ENCODE measurements at places on chromosomes 12 and 14. TPM values are rescaled to one million over a fixed set of nuclear protein-coding genes. Genes with fewer than 3 reads are reported as not detected.

DNA sequence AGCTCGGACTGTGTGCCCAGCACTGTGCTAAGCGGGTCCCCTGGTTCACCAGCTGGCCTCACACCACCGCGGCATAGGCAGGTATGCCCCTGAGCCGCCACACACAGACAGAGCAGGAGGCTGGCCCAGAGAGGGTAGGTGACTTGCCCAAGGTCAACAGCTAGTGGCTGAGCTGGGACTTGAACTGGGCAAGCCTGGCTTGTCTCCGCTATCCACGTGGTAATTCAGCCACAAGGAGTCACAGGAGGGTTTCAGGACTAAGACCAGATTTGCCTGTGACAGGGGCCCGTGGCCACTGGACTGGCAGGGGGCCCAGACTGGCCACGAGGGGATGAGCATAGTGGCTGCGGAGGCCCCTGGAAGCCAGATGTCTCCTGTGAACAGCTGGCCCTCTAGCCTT, 47.7 kb downstream of the NCOR2 start:
- H3K27ac ChIP-seq = peak overlapping the region; percentile 98
- peaks cover 14% of the 10 kb centered on the region for H3K36me3 ChIP-seq
- H3K4me1 ChIP-seq = peaks cover 98% of the 10 kb centered on the region
- no peak overlapping the region for H3K4me3 ChIP-seq
- H3K27me3 ChIP-seq = no peaks in the 10 kb centered on the region
- no peak for DNase-seq

DNA sequence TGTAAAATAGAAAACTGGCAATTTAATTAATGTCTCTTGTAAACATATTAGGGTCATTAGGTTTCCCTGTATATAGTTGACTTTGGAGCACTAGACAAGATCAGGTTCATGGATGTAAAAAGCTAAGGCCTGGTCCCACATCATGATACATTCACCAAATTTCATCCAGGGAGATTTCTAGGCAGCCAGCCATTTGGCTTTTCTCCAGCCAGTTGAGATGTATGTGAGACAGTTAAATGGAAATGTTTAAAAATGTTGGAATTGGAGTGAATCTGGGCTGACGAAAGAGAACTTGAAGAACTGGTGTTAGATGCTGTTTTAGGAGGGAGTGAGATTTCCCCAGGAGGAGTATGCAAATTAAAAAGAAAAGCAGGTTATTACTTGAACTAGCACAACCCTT, 41.8 kb upstream of the CLEC14A start:
- no peaks in the 10 kb centered on the region for H3K4me1 ChIP-seq
- no peaks in the 10 kb centered on the region for H3K27me3 ChIP-seq
- no peaks in the 10 kb centered on the region for H3K36me3 ChIP-seq
- DNase-seq = no peak
- H3K4me3 ChIP-seq = no peak overlapping the region

DNA sequence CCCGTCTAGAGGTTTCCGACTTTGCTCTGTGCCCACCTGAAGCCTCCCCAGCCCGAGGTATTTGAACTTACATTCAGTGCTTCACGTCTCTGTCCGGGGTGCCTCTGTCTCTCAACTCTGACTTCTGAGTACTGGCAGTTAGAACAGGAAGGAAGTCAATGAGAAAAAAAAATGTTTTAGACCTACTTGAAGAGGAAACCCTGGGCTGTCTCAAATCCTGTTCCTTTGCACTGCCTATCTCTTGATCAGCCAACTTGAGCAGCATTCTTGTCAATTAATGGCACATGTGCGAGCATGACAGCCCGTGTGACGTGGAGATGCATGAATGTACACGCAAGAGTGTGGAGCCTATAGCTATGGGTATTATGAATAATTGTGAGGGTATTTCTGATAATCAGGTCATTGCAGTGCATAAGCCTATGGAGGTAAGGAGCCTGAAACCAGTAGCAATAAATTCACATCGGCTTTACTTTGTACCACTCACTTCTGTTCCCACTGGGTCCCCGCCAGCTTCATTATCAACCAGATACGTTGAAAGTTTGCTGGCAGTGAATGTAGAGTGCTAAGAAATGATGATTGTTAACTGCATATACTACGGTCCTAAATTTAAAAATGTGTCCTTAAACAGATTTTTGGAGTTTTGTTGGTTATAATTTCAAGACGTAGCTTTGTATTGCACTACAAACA, at the start of gene ARHGDIB:
Gene ARHGDIB (minus strand): TSS at position 136 of the 687 bp plus-strand sequence. CDS start 10,889 bp downstream, outside the sequence.
- peaks cover 40% of the 10 kb centered on the region for H3K4me1 ChIP-seq
- DNase-seq = no peak
- peak within 1 kb of the TSS; percentile 42 for H3K4me3 ChIP-seq
- H3K27me3 ChIP-seq = no peaks in the 10 kb centered on the region
- peak within 1 kb of the TSS; percentile 71 for H3K27ac ChIP-seq

DNA sequence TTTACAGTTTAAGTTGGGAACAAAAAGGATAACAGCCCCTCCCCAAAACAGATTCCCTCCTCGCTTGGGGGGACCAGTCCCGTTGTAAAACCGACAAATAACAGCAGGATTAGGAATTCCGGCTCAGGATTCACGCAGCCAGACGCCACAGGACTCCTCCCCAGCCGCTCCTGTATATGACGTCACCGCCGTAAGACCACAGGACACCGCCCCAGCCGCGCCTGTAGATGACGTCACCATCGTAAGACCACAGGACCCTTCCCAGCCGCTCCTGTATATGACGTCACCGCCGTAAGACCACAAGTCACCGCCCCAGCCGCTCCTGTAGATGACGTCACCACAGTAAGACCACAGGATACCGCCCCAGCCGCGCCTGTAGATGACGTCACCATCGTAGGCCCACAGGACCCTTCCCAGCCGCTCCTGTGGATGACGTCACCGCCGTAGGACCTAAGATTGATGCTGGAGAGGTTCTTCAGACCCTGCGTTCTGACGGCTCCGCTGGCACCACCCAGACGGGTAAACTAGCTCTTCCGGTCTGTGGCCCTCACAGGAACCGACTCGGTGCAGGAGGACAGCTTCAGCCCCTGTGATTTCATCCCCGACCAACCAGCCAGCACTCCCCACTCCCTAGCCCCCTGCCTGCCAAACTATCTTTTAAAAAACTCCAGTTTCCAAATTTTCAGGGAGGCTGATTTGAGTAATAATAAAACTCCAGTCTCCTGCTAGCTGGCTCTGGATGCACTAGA, 43.9 kb upstream of the FBRSL1 start:
- peak overlapping the region; percentile 38 for H3K27ac ChIP-seq
- no peaks in the 10 kb centered on the region for H3K36me3 ChIP-seq
- H3K4me1 ChIP-seq = peaks cover 10% of the 10 kb centered on the region
- no peak for DNase-seq
- H3K4me3 ChIP-seq = peak overlapping the region; percentile 24

GRCh38 chr12:131862994-131863710, 31.3 kb upstream of the ULK1 start:
- no peaks in the 10 kb centered on the region for H3K4me1 ChIP-seq
- H3K36me3 ChIP-seq = no peaks in the 10 kb centered on the region
- peaks cover 9% of the 10 kb centered on the region for H3K27me3 ChIP-seq
- H3K27ac ChIP-seq = no peak overlapping the region
- no peak overlapping the region for H3K4me3 ChIP-seq

DNA sequence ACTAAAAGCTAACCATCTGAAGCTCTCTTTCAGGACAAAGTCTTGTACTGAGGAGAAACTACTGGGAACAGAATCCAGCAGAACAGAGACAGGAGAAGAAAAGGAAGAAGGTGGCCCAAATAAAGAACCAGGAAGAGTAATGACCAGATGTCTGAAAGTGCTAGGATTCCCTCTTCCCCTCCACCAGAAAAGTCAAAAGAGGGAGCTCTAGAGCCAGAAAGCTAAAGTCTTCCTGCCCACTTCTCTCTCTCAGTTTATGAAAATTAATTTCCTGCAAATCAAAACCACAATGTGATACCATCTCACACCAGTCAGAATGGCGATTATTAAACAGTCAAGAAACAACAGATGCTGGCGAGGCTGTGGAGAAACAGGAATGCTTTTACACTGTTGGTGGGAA, 47.2 kb downstream of the SPPL3 start:
- no peak overlapping the region for H3K27ac ChIP-seq
- no peaks in the 10 kb centered on the region for H3K27me3 ChIP-seq
- no peak overlapping the region for H3K4me3 ChIP-seq
- no peaks in the 10 kb centered on the region for H3K36me3 ChIP-seq

GRCh38 chr14:89165189-89166181, 251.5 kb downstream of the FOXN3 start:
- no peaks in the 10 kb centered on the region for H3K27me3 ChIP-seq
- H3K36me3 ChIP-seq = peaks cover 27% of the 10 kb centered on the region
- no peak for DNase-seq
- H3K4me1 ChIP-seq = peaks cover 25% of the 10 kb centered on the region
- peak overlapping the region; percentile 69 for H3K27ac ChIP-seq

TAS2R8 gene
- total RNA-seq = not detected
